ENCODE measurements at places on chromosomes 6 and 20.

GRCh38 chr20:3121271-3121911, 36.9 kb upstream of the AVP start:
- DNase-seq, result no peak

- DNase-seq, result no peak
These were observed 8.5 kb downstream of the MOXD1 start for GRCh38 chr6:132392792-132393191.

DNA sequence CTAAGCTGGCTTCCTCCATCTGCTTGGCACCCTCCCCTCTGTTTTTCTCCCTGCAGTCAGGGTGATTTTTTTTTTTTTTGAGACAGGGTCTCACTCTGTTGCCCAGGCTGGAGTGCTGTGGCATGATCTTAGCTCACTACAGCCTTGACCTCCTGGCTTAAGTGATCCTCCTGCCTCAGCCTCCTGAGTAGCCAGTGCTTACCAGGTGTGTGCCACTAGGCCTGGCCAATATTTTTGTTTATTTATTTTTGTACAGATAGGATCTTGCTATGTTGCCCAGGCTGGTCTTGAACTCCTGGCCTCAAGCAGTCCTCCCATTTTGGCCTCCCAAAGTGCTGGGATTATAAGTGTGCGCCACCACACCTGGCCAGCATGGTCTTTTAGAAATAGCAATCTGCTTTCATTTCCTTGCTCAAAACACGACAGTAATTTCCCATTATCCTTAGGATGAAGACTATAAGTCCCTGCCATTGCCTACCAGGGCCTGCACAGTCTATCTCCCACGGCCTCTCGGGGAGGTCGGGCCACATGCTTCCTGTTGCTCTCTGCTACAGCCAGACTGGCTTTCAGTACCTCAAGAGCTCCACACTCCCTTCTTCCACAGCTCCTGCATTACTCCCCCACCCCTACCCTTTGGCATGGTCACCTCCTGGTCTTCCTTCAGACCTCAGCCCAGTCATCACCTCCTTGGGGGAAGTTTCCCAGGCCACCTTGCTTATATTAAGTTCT, 11.1 kb upstream of the CD164 start:
- no peak for DNase-seq

GRCh38 chr6:42624601-42625000, 60.8 kb downstream of the UBR2 start:
- DNase-seq, result no peak

GRCh38 chr6:79469376-79470246, 67.6 kb downstream of the LCA5 start:
- no peak for DNase-seq

DNA sequence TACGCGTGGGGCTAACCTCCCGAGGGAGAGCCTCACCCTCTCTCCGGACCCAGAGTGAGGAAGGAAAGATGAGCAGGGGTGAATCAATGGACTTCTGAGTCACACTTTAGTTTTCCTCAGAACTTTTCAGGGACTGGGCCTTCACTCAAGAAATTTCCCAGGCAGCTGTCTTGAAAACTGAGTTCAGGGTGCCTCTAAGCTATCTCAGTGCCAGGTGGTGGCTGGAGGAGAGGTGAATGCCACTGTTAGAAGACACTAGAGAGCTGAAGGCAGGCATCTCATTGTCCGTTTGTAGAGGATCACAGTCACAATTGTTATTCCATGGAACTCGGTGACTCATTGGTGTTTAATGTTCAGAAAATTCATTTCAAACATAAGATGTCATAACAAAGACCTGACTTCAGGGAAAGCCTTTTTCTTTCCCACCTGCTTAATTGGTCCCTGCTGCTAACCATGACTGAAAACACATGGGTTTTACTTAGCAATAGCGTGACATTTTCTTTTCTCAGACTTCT, 5.3 kb upstream of the SERPINB6 start:
- no peak for DNase-seq

DNA sequence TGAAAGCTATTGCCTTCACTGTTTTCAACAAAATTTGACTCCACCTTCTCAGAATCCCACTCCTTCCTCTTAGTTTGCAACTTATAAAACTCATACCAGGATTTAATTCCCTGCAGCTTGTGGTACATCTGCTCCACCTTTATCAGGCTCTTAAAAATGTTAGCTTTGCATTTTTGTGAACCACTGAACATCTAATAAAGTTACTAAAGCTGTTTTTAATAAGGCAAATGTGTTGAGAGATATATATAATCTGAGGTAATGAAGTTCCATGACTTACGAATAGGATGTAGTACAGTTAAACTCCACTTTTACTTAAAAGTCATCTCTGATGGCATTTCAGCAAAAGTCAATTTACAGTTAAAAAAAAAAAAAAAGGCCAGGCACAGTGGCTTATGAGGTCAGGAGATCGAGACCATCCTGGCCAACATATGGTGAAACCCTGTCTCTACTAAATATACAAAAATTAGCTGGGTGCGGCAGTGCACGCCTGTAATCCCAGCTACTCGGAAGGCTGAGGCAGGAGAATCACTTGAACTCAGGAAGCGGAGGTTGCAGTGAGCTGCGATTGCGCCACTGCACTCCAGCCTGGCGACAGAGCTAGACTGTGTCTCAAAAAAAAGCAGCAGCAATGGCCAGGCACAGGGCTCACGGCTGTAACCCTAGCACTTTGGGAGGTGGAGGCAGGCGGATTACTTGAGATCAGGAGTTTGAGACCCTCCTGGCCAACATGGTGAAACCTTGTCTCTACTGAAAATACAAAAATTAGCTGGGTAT, 106.2 kb downstream of the KIF13A start:
- DNase-seq, result no peak

DNA sequence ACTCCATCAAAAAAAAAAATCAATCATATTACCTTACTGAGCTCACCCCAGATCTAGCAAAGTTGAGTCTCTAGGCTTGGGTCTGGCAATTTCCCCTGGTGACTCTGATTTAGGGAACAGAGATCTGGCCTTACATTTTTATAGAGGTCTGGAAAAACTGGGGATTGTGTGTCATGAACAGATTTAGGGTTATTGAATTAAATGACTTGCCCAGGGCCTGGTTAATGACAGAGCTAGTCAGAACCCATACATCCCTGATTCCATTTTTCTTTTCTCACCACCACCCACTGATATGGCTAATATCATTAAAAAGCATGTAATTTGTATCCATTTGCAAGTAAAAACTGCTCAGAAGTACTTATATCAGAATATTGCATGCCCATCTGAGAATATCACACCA, 163.4 kb upstream of the OGFRL1 start:
- DNase-seq, result no peak

GRCh38 chr20:53829255-53829723, 235.7 kb upstream of the ZNF217 start:
- no peak for DNase-seq

DNA sequence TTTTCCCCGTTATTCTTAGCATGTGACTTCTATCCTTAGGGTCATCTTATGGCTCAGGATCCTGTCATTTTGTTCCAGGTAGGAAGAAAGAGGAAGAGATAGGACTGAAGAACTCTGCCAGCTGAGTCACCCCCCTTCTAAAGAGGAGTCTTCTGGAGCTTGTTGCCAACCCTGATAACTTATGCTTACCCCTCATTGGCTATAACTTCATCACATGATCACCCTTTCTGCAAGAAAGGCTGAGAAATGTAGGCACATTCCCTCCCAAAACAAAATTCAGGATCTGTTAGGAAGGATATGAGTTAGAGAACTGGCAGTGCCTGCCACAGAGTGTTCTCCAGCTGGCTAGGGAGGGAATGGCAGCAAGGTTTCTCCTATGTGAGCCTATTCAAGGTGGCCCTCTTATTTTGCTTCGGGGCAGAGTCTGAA, 35.6 kb downstream of the ARFGEF2 start:
- no peak for DNase-seq

GRCh38 chr6:158628542-158628941, 16.0 kb downstream of the DYNLT1 start:
- DNase-seq, result no peak

DNA sequence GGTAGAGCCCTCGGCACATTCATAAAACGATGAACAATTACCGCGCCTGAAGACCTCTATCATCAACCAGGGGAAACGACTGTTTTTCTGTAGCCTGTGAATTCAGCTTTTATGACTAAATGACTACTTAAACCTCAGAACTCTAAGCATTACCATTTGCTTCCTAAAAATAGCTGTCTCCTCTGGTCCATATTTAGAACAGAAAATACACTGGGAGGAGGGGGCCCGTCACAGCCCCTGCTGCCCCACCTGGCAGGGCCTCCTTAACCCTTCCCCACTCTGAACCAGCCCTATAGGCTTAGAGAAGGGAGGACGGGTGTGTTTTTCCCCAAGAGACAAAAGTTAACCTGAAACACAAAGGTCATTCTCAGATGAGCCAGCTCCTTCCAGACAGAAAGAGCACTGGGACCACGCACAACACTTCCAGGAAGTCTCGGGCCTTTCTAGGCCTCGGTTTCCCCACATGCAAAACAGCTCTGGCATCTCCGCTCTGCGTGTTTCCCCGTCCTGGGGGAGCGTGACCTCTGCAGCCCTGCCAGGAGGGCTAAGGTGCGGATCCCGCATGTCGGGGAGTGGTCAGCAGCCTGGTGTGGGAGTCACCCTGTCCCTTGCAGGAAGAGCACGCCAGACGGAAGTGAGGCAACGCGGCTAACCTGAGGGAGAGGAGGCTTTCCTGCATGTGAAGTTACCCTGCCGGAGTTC, 193.9 kb downstream of the DLL1 start:
- no peak for DNase-seq

GRCh38 chr6:119284861-119285521, 64.6 kb downstream of the MAN1A1 start:
- no peak for DNase-seq

DNA sequence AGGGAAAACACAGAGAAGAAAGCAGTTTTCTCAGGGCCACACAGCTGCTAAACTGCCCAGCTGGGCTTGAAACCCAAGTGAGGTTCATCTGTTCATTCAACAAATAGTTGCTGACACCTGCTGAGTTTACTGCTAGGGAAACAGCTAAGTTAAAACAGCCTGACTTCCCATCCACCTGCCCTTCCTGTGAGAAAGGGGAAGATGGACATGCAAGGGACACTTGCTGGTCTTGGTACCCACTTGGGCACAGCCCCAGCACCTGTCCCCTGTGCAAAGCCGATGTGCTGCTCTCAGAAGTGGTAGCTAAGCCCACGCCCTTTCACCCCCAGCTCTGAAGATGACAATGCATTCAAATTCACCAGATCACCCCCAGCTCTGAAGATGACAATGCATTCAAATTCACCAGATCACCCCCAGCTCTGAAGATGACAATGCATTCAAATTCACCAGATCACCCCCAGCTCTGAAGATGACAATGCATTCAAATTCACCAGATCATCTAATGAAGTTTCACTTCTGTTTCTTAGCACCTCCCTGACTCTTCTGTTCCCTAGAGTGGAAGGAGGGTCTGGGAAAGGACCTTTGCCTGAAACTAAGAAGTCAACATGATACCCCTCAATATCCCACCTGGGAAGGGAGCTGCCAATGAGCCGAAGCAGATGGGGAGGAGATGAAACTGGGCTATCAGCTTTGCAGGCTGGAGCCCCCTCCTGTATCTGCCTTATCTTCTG, 46.0 kb upstream of the TOP1 start:
- DNase-seq, result no peak

DNA sequence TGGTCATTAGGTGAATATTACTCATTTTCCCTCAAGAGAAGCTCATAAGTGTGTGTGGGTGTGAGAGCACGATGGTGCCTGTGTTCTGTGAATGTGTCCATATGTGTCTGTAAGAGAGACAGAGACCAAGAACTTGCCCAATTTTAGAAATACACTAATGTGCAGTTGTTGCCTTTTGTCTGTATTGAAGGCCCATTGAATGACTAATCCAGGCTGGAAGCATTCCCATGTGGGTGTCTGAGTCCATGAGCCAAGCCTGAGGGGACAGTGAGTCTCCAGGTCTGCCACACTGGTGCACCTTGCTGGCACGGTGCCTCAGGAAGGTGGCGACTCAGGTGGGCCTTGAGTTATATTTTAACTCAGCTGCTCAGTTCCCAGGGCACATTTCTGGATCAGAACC, 25.5 kb upstream of the ASXL1 start:
- no peak for DNase-seq
